Left renal cortex interstitium (tissue), 4 donors: ENCODE measurements at places on chromosomes 12 and 14.
A peak's percentile ranks its signal among the peaks of the same experiment; 100 is the strongest.

- DNase-seq, result no peak
These were observed 273.9 kb downstream of the GLT1D1 start for GRCh38 chr12:129127211-129127610.

GRCh38 chr12:122094735-122095631 is 16.4 kb downstream of the MLXIP start:
- DNase-seq, result no peak

DNA sequence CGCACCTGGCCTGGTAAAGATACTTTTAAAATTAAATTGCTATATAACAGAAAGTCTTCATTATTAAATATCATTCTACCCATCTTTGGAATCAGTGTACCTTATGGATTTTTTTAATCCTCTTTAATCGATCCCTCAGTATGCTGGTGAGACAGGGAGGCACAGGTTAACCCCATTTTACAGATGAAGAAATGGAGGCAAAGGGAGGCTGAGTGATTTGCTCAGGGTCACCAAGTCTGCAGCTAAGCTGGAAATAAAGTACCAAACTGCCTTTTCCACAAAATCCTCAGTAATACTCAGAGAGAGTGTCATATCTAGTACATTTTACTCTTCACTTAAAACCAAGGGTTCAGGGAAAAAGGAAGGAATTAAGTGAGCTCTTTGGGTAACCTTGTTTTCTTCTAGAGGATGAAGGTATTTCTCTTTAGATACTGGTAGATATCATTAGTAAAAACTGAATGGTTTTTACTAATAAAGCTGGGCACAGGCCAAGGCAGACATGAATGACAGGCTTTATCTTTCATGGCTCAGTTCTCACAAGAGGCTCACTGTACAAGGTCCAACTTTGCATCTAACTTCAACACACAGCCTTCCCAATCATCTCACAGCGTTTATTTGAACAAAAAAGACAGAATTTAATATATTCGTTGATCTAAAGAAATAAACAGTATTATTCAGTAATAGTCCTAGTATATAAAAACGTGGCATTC is 35.3 kb upstream of the TTC7B start:
- no peak for DNase-seq

GRCh38 chr12:56158029-56158925 is at the start of gene MYL6:
Gene MYL6, plus strand, starts transcription at chr12:56158359. Its CDS starts 43 bp downstream, at chr12:56158402.
- peak; percentile 95 for DNase-seq

DNA sequence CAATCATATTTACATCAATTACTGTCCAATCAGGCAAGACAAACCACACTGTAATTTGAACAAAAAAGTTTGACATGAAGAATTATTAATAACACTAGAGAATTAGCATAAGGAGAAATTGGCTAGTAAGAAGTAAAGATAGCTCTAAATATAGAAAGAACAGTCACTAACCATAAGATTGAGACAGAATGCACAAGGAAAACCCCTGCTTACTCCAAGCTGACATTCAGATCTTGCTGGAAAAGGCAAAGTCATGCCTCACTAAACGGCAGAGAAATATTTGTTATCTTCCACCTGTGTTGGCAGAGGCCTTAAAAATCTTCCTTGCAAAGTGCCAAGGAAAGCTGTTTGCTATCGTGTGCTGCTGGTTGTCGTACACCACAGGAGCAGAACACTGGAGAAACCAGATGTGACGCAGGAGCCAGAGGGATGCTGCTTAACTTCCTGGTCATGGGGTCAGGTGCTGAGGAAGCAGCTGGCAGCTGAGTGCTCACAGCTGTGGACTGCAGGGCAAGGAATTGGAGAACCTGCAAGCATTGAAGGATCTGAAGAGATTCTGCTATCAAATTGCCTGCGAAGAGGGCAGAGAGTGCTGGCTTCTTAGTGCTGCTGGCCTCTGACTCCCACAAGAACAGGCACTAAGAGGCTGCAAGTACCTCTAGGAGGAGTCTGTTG is 1323.3 kb downstream of the LRFN5 start:
- peak; percentile 25 for DNase-seq

GRCh38 chr14:22386924-22387775 is 201.9 kb downstream of the DAD1 start:
- DNase-seq, result peak; percentile 75

- no peak for DNase-seq
These were observed 394 bp upstream of the AMIGO2 start for GRCh38 chr12:47079981-47080724.

GRCh38 chr14:73726025-73726961 is 12.1 kb upstream of the PNMA1 start:
- DNase-seq, result no peak

- DNase-seq, result no peak
These were observed 2.8 kb upstream of the KRT75 start for GRCh38 chr12:52436828-52437474.

- no peak for DNase-seq
These were observed 962.9 kb downstream of the TMEM121 start for GRCh38 chr14:106489112-106489881.

DNA sequence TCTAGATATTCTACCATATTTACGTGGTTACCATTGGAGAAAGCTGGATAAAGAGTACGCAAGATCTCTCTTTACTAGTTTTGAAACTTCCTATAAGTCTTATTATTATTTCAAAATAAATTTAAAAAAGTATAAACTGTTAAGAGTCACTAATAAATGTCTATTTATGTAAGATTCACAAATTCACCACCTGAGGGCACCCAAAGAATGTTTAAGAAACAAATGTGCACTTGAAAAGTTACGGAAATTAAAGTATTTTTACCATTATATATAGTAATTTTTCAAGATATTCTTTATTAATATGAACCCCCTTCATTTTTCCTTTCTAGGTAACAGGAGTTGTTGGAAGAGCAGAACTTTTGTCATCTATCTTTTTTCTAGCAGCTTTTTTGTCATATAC is 11.9 kb downstream of the TMTC3 start:
- DNase-seq, result no peak

DNA sequence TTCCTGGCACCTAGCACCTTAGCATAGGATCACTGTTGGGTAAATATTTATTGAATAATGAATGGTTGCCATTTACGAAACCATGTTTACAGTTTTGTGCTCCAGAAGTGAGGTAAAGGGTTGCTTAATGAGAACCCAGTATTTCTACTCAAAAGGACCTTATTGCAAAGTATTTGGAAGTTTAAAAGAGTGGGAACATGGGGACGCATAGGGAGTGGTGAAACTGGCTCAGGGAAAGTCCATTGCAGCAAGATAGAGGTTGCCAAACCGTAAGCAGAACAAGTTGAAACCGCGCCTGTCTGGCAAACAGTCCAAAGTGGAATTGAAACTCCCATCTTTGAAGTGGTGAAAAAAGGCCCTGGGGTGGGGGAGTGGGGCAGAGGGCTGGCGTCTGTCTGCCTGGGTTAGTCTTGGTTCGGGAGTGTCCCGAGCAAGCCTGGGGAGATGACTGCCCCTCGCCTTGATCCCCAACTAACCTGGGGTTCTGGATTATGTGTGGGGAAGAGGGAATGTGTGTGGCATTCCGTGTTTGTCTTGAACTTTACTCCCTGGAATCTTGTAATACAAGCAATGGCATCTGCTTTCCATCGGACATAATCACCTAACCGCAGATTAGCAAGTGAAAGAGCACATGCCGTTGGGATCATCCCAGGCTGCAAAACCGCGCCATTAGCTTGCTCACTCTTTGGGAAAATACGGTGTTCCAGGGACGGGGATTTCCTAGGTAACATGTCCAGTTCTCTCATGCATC is 7.2 kb downstream of the ALDH2 start:
- DNase-seq, result no peak
